Cerebellum (tissue), 4 donors: ENCODE measurements at places on chromosomes 7 and 10. TPM values are rescaled to one million over a fixed set of nuclear protein-coding genes. Genes with fewer than 3 reads are reported as not detected.

- no peak for DNase-seq
Observed at GRCh38 chr7:37536706-37537105, 88.0 kb upstream of the ELMO1 start.

DNA sequence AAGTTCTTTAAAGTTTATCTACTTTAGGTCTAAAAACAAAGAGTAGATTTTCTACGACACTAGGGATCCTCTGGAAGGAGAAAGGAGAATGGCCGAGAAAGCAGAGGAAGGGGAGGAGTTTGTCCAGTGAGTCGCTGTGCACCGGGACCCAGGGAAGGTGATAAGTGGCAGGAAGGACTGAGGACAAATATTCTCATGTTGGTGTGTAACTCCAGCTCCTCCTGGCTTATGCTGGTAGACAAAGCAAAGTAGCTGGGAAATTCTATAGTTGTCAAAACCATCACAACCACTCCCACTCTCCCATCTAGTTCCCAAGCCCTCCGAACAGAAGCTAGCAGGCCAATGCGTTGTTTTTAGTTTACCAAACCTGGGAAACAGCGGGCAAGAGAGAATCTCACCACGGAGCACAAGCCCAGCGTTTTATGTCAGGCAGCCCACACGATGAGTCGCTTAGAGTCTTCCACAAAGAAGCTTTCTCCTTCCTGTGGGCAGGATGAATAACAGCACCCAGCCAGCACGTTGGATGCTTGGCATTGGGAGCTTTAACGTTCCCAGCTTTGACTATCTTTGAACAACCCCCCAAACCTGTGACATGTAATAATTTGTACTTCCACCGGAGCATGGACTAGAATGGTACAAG, 32.9 kb upstream of the JCAD start:
- DNase-seq, result no peak

DNA sequence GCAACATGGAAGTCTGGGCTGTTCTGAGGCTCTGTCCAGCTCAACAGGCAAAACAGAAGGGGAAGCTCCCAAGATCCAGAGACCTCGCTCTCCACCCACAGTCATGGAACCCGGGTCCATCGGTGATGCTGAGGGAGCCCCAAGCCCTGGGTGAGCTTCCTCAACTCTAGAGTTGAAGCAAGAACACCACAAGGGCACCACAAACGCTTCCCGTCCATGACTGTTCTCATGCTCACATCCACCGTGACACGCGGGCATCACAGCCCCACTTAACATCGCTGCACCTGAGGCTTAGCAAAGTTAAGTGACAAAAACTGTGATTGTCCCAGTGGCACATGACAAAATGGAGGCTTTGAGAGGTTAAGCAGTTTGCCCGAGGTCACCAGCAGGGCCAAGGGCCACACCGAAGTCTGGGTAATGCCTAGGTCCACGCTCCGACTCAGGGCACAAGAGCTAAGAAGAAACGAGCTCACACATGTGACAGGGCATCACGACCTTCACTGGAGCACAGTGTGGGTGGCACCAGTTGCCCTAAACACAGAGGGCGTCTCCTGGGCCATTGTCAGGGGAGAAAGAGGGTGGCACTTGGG, 110.6 kb downstream of the OAT start:
- no peak for DNase-seq

DNA sequence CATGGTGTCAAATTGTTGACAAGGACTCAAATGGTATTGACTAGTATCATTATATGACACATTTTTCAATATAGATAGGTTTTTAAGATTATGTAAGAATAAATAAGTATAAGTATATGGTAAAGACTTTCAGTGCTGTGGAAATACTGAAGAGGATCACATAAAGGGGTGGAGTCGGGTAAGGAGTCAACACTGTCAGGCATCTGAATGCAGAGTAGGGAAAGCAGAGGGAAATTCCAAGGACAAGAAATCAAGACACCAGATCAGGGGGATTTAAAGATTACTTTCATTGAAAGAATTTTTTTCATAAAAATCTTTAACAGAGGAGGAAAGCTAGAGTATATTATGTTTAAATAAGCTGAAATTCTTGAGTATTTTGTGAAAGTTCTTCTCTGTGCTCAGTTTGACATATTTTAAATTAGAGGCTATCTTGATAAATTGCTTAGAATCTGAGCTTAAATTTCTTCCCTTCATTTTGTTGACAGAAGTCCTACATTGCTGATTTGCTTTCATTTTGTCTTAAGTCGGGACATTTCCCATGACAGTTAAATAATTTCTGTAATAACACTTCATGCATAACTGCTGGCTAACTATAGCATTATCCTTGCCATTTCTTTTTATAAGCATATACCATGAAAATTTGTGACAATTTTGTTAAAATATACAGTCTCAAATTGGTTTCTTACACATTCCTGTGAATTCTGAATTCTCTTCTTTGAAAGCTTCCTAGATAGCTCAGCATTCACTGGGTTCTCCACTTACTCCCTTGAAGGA, 244.3 kb downstream of the PRKG1 start:
- no peak for DNase-seq

DNA sequence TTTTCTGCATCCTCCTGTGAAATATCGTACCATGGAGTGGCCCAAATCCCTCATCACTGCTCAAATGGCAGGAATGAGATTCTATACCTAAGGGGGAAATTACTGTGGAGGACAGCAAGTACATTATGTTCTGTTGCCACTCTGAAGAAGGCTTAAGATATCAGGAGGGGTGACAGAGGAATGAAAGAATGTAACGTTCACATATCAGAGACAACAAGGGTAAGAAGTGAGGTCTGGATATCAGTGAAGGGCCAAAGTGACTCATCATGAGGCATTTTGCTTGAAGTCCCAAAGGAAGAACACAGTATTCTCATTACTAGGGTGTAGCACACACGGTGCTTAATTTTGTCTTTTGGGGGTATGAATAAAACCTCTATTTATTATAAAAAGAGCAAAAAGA, 71.5 kb upstream of the SLC13A1 start:
- DNase-seq, result no peak

DNA sequence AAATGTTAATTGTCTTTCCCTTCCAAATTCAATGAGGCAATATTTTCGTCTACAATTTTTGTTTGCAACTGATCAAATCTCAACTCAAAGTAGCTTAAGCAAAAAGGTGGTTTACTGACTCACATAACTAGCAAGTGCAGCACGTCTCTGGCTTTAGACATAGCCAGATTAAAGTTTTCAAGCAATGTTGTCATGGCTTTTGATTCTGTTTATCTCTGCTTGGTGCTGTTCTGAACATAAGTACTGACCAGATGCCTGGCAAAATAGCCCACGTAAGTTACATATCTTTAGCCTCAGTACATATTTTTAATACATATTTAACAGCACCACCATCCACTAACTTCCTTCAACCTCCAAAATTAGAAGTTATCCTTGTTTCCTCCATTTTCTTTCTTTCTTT, 877.9 kb downstream of the KCNMA1 start:
- no peak for DNase-seq

- peak; percentile 4 for DNase-seq
Observed at GRCh38 chr10:85548034-85548433, 818.6 kb downstream of the GRID1 start.

GRCh38 chr7:13745530-13745929, 243.9 kb downstream of the ETV1 start:
- no peak for DNase-seq

DNA sequence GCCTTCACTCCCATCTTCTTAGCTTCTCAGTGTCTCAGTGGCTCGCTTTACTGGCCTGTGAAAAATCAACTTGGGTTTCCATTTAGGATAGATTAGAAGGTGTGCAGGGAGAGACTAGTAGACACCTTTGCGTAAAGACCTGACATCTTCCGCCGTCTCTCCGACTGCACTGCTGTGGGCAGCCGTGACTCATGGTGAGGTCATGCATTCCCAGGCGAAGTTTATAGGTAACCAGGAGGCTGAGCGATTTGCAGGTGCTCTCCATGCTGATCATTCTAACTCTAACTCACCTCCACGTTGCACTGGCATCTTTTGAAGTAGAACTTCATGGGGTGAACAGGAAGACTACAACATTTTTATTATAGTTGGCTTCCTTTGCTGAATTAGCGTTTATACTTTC, 68.0 kb upstream of the ZNF438 start:
- DNase-seq, result no peak

DNA sequence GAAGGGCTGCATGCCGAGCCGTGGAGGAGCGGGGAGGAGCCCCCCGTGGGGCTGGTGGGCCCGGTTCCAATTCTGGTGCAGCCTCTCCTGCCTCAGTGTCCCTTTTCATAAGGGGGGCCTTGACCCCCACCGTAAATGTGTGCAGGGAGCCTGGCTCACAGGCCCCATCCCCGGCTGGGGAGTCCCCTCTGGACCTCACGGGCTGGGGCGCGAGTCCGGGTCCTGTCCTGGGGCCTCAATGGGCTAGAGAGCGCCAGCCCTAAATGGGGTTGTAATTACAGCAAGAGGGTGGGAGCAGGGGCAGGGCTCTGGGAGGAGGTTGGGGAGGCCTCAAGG, 203.0 kb downstream of the ELFN1 start:
- DNase-seq, result no peak

DNA sequence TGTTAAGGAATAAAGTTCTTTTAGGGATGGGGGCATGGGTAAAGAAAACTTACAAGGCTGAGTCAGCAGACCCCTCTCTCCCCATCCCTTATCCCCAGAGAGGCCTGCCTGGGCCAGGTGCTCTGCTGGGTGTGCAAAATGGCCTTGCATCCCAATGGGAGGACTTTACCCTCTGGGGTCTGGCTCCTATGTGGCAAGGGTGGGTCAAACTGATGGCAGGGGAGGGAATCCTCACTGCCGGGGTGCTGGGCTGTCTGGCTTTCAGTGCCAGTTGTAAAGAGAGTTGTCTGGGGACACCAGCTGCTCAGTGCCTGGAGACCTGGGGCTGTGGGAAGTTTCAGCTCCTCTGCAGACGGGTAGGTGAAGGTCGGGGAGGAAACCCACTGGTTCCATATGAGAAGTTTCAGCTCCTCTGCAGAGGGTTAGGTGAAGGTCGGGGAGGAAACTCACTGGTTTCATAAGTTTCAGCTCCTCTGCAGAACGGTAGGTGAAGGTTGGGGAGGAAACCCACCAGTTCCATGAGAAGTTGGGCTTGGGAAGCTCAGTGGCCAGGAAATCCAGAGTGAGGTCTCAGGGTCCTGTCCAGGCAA, 127.2 kb upstream of the PODXL start:
- no peak for DNase-seq

- DNase-seq, result no peak
Observed at GRCh38 chr10:5492929-5493576, 6.3 kb downstream of the CALML5 start.

GRCh38 chr7:138208142-138208570, 131.9 kb downstream of the AKR1D1 start:
- DNase-seq, result no peak

DNA sequence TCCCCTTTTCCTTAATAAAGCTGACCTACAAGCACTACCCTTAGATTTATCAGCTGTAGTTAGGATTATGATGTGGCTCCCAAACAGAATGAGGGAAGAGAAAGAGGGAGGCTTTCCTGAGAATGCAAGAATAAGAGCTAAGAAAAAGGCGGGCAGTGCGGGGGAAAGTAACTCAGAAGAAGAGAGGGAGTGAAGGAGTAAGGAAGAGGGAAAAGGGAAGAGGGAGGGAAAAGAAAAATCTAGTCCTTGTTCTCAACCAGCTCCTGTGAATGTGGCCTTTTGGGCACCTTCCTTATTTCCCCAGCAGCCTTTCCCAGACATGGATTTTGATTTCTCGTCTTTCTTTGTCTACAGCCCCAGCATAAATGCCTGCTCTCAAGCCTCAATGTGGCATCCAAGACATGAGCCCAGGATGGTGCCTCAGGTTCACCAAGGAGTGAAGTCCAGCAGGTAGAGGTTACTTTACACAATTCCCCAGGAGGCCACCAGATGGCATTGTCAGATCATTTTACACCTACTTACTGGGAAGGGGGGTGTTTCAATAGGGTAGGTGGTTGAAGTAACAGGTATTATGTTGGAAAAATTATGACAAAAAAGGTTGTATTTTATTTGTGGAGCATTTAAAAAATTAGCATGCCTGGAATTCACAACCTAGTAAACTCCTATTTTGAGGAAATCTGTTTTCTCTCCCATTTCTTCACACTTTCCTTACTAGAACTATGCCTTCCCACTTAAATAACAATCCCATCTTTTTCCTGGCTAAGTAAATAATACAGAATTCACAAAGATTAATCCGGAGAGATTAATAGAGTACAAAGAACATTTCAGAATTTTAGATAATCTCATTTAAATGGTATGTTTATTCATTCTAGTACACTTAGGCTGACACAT, 106.5 kb downstream of the HTR7 start:
- DNase-seq, result peak; percentile 6

GRCh38 chr7:33243319-33243881, 114.0 kb downstream of the BBS9 start:
- peak; percentile 46 for DNase-seq

DNA sequence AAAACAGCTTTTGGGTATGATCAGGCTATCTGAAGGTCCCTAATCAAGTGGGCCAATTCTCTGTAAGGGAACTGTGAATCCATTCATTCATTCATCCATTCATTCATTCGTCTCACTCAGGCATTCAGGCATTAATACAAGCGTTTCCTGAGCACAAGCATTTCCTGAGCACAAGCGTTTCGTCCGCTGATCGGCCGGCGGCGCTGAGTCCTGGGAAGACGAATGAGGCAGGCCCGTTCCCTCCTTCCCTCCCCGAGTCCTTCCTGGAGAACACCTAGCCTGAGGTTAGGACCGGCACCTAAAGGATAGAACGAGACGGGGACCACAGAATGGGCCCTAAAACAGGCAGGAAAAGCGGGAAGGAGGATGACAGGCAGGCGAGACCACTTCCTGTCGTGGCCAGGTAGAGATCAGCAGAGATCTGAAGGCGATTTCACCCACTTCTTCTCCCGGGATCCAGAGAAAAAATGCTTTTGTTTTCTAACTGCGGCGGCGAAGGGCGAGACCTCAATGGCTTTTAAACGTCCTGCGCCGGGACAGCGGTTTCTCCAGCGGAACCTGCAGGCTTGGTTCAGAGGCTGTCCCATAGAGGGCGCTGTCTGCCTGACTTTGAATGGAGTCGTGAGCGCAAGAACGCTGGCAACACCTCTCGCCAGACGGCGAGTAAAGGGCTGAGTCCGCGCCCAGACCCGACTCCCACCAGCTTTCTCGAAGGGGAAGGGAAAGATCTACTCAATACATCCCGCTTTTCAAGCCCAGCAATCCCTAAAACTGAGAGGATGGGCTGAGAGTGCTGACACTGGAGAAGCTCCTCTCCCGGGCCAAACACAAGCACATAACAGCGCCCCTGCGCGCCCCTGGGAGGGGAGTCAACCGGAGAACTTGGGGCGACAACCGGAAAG, 2.9 kb upstream of the HMX3 start:
- peak; percentile 71 for DNase-seq

GRCh38 chr10:130958981-130959751, 352.4 kb downstream of the TCERG1L start:
- DNase-seq, result no peak

Gene HOXA3
- total RNA-seq, result not detected

Gene GHRHR
- total RNA-seq, result 4.3 TPM

Gene OR2F2
- total RNA-seq, result not detected

Gene DDC
- 1.2 TPM for total RNA-seq

Gene MOGAT3
- not detected for total RNA-seq

Gene EBLN1
- not detected for total RNA-seq

Gene FOXP2
- 228 TPM for total RNA-seq

Gene FAM149B1
- 25.9 TPM for total RNA-seq

Gene ZNF117
- total RNA-seq, result 52.9 TPM
